ENCODE measurements at places on chromosomes 2 and 18.

- no peak for DNase-seq
Measured at GRCh38 chr2:60554074-60554645, 706 bp upstream of the BCL11A start.

- DNase-seq, result no peak
Measured at GRCh38 chr2:191680639-191681038, 2.7 kb downstream of the NABP1 start.

- peak; percentile 33 for DNase-seq
Measured at GRCh38 chr2:199484927-199485326, 27.2 kb upstream of the SATB2 start.

GRCh38 chr2:7627583-7627982, 710.4 kb downstream of the RNF144A start:
- no peak for DNase-seq

- no peak for DNase-seq
Measured at GRCh38 chr2:152761214-152761613, 42.8 kb downstream of the ARL6IP6 start.

GRCh38 chr2:148885209-148885608, 10.2 kb downstream of the KIF5C start:
- DNase-seq, result no peak

- no peak for DNase-seq
Measured at GRCh38 chr2:26877276-26877675, 29.3 kb downstream of the DPYSL5 start.

- DNase-seq, result no peak
Measured at GRCh38 chr2:228367356-228367755, 185.9 kb upstream of the SPHKAP start.

- no peak for DNase-seq
Measured at GRCh38 chr18:6576718-6577375, 152.7 kb upstream of the ARHGAP28 start.

DNA sequence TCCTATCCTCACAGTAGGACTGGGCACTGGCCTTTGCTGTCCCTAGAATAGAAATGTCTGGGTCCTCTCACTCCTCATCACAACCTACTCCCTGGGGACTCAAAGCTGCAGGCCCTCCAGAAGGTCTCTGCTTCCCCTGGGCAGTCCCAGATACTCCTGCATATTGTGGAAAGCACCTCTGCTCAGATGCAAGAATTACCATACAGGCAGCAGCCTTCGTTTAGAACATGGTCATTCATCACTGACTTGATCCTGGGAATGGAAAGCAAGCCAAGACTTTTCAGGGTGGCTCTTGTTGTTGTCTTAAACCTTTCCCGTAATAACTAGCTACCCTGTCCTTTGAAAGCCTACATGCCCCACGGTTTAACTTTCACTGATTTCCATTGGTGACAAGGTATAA, 53.1 kb upstream of the NPAS2 start:
- DNase-seq, result no peak

- no peak for DNase-seq
Measured at GRCh38 chr2:119483896-119484718, 40.2 kb downstream of the SCTR start.

DNA sequence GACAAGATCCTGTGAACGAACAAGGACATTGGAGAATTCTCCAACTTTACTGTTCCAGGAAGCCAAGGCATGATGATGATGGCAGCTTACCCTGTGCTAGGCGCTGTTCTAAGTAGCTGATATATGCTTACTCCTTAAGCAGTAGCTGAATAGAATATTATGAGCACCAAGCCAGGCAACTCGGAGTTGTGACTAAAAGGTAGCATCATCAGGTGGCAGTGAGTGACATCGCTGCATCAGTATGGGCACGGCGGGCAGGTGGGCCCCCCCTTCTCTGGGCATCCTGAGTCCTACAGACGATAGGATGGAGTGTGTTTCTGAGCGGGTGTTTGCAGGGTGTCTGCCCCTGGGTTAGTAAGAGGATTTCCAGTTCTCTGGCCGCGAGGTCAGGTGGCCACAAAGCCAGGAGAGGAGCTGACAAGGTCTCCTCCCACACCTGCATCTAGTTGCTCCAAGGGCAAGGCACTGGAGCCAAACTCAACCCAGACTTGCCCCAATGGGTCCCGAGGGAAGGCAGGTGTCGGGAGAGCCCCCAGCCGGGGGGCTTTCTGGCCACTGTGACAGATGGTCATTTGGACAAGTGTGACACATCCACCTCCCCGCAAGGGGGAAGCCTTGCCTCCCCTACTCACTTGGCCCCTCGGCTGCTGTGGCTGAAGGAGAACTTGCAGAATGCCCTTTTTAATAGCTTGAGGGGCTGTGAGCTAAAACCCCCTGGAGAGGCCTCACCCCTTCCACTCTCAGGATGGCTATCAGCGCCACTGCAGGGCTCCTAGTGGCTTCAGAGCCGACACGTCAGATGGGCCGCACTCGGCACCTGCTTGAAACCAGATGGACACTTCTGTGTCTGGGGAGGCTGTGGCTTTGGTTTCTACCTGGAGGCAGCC, 55.5 kb downstream of the CRACDL start:
- DNase-seq, result no peak

- DNase-seq, result no peak
Measured at GRCh38 chr18:25299426-25300300, 52.3 kb downstream of the ZNF521 start.

GRCh38 chr2:24082787-24083566, 1.7 kb downstream of the TP53I3 start:
- no peak for DNase-seq

DNA sequence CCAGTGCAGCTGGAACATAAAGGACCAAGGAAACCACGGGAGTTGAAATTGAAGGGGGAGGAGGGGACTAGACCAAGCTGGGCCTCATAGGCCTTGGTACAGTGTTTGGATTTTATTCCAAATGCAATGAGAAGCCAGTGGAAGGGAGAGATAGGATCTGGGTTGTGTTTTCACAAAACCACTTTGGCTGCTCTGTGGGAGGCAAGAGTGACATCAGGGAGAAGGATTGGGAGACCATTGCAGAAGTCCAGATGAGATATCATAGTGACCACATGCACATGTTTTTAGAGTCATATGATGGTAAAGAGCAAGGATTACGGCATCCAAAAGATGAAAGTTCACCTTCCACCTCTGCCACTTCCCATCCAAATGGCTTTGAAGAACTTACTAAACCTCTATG, 210.2 kb downstream of the PAX3 start:
- DNase-seq, result no peak

DNA sequence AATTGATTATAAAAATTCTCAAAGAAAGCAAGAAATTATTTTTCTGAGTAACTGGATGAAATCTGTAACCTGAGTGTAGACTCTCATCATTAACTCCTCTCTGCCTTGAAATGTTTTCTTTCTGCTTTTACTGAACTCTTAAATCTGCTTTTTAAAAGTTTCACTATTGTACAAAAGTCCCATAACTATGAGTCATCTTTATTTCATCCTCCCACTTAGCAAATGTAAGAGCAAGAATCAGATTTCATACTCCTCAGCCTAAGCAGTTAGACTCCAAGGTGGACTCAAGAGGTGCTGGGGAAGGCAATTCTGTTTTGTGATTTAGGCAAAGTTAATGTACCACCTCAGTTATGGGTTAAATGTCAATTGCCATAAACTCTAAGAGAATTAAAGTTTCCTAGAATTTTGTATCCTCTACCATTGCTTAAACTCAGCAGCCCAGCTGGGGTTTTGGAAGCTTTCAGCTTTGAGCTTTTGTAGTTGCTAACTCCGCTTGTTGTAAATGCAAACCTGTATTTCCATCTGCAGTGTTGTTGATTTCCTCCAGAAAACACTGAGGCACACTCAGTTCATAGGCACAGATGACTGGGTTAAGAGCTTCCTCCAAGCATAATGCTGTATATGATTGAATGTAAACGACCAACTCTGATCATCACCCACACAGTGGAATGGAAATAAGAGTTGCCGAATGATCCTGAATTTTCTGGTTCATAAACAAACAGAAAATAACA, 268.8 kb downstream of the ARHGAP15 start:
- DNase-seq, result no peak

- DNase-seq, result no peak
Measured at GRCh38 chr2:27965841-27966240, 75.3 kb downstream of the BABAM2 start.

GRCh38 chr18:79567481-79568147, 112.0 kb upstream of the CTDP1 start:
- DNase-seq, result no peak

DNA sequence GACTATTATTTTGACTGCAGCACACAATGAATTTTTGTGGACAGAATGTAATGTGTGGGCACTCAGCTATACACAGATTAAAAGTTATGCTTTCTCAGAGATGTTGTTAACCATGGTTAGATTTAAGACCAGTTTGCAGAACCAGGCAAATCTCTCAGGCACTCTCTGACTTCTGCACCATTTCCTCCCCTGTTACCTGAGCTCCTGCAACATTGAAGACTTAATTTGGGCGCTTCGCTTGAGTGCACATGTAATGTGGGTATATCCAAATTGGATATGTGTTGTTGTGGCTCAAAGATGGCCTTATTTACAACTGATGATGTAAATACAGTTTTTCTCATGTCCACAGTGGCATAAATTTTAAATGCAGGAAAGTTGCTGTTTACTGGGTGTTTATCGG, 469.4 kb downstream of the PTPRM start:
- DNase-seq, result no peak

- DNase-seq, result no peak
Measured at GRCh38 chr2:203809084-203809521, 58.5 kb upstream of the CTLA4 start.

DNA sequence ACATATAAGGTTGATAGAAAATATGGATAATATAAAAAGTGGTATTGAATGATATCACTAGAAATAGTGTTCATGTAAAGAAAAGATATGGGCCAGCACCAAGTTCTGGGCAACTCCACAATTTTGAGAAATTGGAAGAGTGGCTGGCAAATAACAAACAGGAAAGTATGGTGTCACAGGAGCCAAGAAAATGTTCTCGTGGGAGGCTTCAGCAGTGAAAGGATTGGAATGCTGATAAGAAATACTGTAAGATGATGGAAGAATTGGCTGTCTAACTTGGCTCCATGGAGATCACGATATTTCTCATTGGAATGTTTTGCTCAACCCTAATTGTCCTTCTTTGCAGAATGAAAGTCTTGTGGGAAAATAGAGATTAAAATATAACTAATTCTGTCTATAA, 856.8 kb downstream of the DPP10 start:
- no peak for DNase-seq

GRCh38 chr2:240060977-240061591, 7.8 kb upstream of the OR6B3 start:
- DNase-seq, result peak; percentile 39

- no peak for DNase-seq
Measured at GRCh38 chr2:128784626-128785306, 466.1 kb upstream of the HS6ST1 start.

GRCh38 chr2:144774809-144775208, 254.9 kb upstream of the ZEB2 start:
- no peak for DNase-seq

- no peak for DNase-seq
Measured at GRCh38 chr2:1631292-1632001, 112.9 kb downstream of the PXDN start.

DNA sequence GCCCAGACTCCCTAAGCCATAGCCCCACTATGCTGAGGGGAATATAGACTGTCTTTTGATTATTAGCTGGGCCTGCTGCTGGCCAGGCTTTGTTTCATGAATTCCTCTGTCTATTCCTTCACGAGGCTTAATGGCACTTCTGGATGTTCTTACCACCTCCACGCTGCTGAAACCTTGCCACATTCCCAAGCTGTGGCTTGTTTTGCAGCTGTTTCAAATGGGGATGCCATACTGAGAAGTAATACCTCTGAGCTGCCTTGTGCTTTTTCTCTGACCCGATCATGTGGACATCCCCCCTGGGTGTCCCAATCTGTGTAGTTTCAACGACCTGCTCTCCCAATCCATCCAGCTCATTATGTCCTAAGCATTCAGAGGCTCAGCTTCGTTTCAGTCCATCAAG, 114.1 kb downstream of the ICOS start:
- DNase-seq, result no peak

DNA sequence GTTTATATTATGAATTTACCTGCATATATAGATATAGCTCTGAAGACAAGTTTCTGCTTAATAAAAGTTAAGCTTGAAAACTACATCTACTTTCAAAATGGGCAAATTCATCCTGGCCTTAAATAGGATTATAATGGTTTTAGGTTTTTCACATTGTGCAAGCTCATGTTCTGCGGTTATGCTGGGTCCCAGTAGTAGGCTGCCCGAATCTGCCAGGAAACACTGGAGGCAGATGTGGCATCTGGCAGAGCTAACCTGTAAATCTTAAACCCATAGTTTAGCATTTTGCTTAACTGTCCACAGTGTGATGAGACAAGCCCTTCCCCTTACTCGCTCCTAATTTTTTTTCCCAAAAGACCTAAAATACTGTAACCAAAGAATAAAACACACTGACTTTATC, 234.2 kb downstream of the TCF4 start:
- DNase-seq, result no peak

- no peak for DNase-seq
Measured at GRCh38 chr18:24910221-24910620, 441.7 kb downstream of the ZNF521 start.

- no peak for DNase-seq
Measured at GRCh38 chr2:193894081-193894480, 1699.3 kb upstream of the TMEFF2 start.

DNA sequence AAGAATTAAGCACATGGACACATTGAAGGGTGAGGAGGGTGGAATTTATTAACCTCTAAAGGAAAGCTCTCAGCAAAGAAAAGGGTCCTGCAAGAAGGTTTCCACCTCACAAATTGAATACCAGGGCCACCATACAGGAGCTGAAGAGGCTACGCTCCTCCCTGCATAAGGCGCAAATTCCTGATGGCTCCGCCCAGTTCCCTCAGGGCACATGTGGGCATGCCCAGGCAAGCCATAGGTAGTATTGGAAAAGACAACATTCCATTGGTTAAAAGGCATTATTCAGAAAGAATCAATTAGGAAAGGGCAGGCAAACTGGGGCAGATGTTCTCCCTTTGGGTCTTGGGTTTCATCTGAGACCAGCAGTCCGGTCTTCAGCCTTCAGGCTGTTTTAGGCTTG, 161.2 kb downstream of the PTPRM start:
- DNase-seq, result no peak

DNA sequence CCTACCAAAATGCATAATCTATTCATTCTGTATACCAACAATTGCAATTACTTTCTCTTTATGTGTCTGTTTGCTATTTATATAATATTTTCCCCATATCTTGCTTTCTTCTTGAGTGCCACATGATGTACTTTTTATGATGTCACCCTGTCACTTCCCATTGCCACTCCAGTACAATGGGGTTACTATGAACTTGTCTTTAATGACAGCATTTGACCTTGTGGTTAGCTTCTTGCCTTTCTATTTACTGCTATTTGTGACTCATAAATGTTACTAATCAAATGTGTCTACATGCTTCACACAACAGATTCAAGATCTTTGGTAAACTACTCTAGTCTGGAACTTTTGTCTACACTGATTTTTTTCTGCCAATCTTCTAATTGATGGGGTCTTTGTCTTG, 486.3 kb downstream of the NR4A2 start:
- DNase-seq, result no peak

GRCh38 chr2:105771836-105772235, 27.1 kb downstream of the NCK2 start:
- no peak for DNase-seq
